Left colon (tissue), 2 donors: ENCODE measurements at places on chromosomes 12 and 14.
A peak's percentile ranks its signal among the peaks of the same experiment; 100 is the strongest.

GRCh38 chr12:40168868-40169267 lies 55.9 kb upstream of the LRRK2 start:
- DNase-seq: no peak

DNA sequence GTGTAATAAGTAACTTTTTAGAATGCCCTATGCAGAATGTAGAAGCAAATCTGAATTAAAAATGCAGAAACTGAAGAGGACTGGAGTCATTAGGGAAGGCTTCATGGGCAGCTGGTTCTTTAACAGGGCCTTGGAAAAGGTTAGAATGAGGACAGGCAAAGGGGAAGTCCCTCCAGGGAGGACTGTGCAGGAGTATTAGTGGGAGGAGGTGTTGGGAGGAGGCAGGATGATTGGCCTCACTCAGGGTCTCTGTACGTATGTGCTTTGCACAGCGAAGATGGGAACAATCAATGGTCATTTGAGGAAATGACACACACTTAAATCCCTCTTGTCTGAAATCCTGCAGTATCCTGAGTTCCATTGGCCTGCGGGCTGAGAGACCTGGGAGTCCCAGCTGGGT lies 119.7 kb downstream of the PTCSC3 start:
- no peak for DNase-seq

DNA sequence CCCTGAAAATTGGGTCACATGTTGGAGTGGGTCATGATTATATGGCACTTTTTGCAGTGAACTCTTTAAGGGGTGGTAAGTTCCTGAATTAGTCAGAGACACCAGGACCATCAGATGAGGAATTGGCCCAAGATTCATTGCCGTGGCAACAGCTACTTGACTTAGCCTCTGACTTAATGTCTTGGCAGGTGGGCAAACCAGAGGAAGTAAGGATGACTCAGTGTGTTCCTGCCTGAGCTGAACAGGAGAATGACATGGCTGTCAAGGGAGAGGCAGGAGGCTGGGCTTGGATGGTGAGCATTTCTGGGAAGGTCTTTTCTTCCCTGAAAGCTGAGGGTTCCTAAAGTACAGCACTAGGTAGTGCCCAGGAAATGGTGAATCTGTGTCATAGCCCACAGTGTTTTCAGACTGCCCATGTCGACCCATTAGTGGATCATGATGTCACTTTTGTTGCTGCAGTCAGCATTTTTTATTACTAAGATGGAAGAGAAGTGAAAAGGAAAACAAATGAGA lies 170.1 kb upstream of the PWP1 start:
- DNase-seq: no peak

- DNase-seq: no peak
Observed at GRCh38 chr14:100902295-100903133, 1.0 kb downstream of the RTL1 start.

DNA sequence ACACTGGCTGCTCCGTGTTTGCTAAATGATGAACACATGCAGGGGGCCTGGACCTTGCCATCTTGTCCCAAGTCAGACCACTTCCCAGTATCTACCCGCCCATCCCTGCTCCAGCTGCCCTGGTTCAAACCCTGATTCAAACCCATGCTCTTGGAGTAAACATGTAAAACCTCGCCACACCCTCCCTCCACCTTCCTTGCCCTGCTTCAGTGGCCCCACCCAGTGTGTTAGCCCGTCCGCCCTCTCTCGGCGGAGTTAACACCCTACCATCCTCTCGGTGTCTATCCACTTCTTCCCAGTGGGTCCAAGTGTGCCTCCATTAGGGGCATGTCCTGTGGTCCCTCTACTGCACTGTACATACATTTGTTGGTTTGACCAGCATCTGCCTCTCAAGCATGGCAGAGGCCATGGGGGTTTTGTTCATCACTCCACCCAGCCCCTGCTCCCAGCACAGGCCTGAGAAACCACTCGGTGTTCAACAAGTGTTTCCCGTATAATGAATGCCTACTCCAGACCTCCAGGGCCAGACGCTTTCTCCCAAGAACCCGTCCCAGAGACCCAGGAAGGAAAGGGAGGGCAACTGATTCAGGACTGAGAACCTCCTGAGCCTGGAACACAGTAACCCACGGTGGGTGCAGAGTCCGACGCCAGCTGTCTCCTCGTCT lies 37.1 kb downstream of the P2RX4 start:
- DNase-seq: peak; percentile 59

GRCh38 chr14:89378119-89378518 lies 38.9 kb downstream of the FOXN3 start:
- no peak for DNase-seq

- DNase-seq: no peak
Observed at GRCh38 chr12:93782853-93783252, 105.7 kb downstream of the CRADD start.

DNA sequence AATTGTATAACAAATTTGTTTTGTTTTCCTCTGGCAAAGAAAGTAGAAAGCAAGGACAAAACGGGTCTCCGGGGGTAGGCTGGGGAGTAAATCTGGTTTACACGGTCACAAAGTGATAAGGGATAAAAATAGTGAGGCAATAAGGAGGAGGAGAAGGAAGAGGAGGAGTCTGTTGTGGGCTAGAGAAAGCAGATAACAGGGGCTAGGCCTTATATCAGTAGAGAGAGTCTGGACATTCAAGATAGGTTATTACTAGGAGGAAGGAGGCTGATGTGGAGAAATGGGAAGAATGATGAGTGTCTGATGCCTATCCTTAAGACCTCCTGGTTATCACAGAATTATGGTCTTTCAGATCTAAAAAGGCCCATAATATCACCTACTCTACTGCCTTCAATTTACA lies 83.2 kb upstream of the SSTR1 start:
- no peak for DNase-seq

DNA sequence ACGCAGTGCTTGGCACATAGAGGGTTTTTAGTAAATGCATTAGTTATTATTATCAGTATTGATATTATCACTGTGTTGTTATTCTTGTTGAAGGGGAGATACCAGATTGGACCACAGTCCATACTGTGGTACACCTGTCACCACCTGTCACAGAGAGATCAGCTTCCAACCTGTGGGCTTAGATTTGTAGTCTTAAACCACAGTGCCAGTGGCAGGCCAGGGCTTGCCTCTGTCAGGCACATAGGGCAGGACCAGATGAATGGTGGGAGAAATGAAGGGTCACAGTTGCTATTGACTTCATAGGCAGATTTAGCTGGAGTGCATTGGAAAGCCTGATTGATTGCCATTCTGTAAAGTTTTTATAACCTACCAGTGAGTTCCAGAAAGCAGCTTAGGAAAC lies 35.1 kb downstream of the ARL1 start:
- no peak for DNase-seq

GRCh38 chr12:904010-904414 lies 45.5 kb downstream of the RAD52 start:
- no peak for DNase-seq

DNA sequence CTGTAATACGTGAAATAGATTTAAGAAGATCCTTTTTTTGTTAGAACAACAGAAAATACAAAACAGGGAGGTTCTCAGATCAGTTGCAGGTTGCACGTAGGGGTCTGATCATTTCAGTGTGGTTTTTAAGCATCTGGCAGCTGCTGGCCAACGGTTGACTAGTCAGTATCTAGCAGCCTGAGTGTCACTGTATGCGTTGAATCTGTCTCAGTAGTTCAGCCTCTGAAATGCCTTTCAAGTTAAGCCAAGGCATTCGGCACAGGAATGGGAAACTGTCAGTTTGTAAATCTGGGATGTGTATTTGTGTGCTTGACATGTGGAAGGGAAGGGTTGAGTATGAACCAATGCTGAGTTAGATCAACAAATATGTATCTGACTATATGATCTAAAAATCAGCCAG lies 165.9 kb downstream of the CACNA1C start:
- DNase-seq: no peak

DNA sequence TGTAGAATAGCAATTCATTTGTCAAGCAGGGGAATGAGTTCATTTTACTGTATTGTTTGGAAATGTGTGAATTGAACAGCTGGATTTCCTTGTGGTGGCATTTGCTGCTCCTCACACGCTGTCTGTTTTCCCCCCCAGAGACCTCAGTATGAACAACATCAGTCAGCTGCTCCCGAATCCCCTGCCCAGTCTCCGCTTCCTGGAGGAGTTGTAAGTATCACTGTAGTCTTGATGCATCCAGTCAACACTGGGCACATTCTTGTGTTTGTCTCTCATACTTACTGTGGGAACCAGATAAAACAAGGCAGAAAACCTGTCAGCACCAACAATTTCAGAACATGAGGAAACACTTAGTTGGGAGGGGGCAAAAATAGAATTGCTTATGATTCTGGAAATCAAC lies 64.9 kb downstream of the LGR5 start:
- DNase-seq: no peak

- peak; percentile 65 for DNase-seq
Observed at GRCh38 chr12:124509676-124510300, 57.6 kb downstream of the NCOR2 start.

DNA sequence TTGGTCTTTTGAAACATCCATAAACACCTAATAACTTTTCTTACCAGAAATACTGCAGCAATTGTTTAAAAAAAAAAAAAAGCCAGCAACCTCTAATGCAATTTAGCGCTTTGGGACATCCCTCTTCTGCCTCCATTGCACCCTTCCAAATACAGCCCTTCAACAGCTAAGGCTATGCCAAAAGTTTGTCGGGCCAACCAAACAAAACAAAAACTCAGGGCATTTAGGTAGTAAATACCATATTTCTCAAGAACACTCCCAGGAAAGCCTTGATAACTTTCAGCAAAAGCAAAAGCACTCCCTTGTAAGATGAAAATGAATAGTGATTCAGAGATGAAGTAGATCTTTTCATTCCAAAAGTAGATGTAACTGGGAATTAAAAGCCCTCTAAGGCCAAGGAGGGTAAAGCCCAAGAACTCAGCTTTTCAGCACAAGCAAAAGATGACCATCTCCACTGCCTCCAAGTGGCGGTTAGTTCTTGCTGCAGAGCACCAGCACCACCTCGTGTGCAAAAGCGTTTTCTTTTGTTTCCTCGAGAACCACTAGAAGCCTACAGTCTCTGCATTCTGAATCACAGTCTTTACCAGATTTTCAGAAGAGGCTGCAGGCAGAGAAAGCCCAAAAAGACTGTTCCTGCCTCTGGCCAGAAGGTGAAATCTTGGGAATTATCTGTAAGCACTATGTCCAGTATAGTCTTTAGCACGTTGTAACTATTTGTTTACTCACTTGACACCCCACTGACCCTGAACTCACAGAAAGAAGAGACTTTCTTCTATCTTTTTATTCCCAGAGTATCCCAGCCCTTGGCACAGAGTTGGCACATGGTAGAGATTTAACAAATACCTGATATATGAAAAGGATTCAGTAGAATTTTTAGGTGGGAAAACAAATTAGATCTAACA lies 53.1 kb downstream of the SIX6 start:
- peak; percentile 25 for DNase-seq

DNA sequence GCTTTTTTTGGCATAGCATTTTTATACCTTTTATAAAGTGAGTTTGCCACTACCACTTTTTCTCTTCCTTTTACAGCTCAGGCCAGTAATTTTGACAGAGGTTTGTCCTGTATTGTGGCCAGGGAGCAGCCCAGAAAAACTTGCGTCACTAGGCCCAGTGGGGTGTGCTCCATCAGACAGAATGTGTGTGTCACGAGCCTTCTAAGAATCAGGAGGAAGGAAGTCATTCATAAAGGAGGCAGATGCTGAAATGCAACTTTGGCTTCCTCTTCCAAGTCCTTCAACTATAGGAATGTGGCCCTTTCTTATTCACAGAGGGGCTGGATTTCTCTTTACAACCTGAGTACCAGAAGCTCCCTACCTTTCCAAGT lies 10.1 kb upstream of the RAB35 start:
- DNase-seq: peak; percentile 52

- DNase-seq: no peak
Observed at GRCh38 chr14:30596935-30597334, 25.2 kb upstream of the SCFD1 start.

DNA sequence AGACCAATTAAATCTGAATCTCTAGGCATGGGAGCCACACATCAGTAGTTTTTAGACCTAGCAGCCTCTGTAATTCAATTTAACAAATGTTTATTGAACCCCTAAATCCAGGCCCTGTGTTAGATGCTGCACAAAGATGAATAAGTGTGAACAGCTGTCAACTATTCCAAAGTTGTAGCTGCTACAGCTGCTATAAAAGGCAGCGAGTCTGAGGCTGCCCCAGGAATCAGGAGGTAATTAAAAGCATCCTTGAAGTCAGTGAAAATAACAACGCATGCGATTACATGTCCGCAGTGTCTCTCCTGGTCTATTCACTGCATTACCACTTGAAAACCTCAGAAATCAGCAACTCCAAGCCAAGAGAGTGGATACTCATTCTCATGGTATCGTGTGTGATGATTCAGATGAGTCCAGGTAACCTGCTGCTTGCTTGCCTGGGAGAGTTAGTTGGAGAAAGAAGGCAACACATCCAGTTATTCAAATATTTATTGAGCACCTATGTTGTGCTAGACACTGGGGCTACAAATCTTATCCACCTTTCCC lies 34.9 kb upstream of the DDHD1 start:
- no peak for DNase-seq

DNA sequence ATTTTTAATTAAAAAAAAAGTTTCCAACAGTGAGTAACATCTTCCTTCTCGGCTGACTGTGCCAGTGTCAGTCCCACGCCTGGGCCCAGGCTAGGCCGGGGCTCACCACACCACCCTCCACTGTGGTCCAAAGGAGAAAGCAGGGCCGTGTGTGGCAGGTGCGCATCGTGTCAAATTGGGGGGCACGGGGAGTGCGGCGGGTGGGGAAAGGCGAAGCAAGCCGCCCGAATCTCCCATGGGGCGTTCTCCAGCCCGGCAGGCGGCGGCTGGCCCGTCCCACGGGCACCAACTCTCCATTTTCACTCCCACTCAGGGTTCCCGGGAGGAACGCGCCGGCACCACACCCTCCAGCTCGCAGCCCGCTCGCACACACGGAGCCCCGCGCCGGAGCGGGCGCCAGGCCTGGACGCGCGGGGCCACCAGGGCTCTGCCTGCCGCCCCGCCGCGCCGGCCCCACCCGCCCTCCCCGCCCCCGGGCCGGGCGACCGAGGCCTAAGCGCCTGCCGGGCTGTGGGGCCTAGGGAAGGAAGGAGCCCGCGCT lies 604 bp downstream of the EEA1 start:
- peak; percentile 42 for DNase-seq

GRCh38 chr12:39272871-39273655 lies 169.9 kb downstream of the KIF21A start:
- no peak for DNase-seq

- no peak for DNase-seq
Observed at GRCh38 chr14:55718551-55718950, 138.5 kb downstream of the KTN1 start.

GRCh38 chr12:33654313-33654712 lies 214.7 kb upstream of the SYT10 start:
- no peak for DNase-seq
